ENCODE measurements at places on chromosomes 1 and 21.

- no peak for DNase-seq
Observed at GRCh38 chr21:43369124-43369523, 57.8 kb downstream of the SIK1 start.

DNA sequence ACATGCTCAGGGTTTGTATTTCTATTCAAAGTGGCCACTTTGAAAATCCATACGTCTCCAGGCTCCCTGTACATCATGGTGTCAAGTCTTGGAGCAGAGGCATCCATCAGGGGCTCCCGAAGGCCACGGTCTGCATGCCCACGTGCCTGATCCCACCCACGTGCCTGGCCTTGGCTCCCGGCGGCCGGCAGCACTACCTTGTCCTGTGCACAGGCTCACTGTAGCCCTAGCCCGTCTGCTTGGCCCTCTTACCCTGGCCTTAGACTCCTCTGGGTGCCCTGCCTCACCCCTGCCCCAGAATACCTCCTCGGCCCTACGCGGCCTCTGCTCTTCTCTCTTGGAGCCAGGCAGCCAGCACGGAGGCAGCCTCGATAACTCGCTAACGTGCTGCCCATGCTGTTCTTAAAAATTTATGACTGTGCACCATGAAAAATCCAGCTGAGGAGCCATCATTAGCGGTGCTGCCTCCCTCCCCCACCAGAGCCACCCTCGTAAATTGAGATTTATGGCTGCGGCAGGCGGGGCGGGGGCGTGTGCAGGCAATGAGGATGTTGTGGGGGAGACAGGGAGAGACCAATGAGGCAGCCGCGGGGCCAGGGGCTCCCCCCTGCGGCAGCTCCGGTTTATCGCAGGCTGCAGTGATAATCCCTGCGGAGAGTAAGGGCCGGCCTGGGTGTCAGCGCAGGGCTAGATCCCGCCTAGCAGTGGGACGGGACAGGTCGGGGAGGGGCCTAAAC is 24.6 kb downstream of the DMAP1 start:
- DNase-seq, result peak; percentile 18

- no peak for DNase-seq
Observed at GRCh38 chr1:5939271-5940170, 52.7 kb downstream of the NPHP4 start.

- DNase-seq, result no peak
Observed at GRCh38 chr1:247936415-247936814, 11.7 kb downstream of the OR2AJ1 start.

- no peak for DNase-seq
Observed at GRCh38 chr1:175413367-175413766, 220.8 kb upstream of the KIAA0040 start.

- no peak for DNase-seq
Observed at GRCh38 chr1:41723786-41724185, 194.9 kb downstream of the HIVEP3 start.

- no peak for DNase-seq
Observed at GRCh38 chr1:52769346-52770033, 43.2 kb downstream of the ZYG11B start.

GRCh38 chr1:154714638-154715037 is 106.7 kb upstream of the ADAR start:
- DNase-seq, result no peak

DNA sequence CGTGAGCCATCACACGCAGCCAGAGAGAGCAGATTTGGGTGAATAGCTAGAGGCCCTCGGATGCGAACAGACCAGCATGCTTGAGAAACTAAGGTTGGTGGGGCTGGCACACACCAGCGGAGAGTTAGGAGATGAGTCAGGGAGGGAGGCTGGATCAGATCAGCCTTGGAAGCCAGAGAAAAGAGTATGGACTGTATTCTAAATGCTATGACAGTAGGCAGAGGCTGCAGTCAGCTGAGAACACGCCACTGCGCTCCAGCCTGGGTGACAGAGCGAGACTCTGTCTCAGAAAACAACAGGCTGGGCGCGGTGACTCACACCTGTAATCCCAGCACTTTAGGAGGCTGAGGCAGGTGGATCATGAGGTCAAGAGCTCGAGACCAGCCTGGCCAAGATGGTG is 4.0 kb upstream of the PLEKHM2 start:
- DNase-seq, result no peak

DNA sequence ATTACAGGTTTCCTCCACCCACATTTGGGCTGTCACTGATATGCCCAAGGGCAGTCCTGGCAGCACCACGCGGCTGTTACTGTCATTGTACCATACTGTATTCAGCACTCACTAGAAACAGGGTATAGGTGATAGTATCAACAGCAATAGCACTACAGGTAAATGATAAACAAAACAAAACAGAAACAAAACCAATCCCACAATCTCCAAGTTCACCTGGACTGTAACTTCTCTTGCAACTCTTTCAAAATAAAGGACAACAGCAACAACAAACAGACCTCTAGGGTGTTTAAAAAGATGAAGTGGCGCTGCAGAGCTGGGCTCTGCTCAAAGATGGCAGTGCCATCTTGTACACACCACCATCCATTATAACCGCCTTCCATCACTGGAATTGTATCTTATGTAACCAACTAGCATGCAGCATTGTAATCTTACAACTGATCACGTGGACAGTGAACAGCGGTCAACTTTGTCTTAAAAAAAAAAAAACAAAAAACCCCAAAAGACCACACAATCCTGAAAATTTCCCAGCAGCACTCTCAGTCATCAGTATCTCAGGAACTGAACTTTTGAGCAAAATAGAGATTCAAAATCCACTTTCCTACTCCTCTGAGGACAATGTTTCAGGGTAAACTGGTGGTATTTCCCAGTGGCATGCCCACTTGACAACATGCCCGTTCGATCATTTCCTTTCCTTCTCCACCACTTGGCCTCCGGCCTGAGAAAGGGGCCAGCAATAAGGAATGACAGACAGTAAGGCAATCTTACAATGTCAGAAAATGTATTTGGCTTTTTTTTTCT is 3.8 kb downstream of the IRF2BP2 start:
- peak; percentile 52 for DNase-seq

DNA sequence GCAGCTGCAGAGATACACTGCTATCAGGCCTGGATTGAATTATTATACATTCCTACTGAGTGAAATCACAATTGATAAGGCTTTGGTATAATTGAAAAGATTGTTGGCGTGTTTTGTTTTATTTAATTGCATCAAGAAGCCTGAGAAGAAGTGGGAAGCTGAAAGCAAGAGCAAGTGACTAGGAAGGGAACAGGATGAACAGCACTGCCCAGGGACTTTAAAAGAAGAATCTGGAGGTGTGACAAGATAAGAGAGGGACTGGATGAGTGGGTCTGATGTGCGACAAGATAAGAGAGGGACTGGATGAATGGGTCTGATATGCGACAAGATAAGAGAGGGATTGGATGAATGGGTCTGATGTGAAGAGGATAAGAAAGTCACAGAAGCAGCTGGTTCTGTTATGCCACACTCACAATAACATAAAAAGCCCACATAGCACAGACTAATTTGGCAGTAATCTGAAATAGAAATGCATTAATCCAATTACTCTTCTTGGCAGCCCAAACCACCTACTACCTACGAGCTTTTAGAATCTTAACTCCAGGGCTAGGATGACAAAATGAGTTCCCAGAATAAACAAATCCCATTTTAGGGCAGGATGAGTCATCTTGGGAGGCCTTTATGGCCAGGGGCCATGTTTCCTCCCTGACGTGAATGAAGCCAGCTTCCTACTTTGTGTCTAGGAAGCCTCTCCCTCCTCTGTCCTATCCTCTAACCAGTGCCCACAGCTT is 129.7 kb downstream of the DUSP10 start:
- no peak for DNase-seq

- no peak for DNase-seq
Observed at GRCh38 chr1:24107462-24108138, 4.3 kb downstream of the MYOM3 start.

GRCh38 chr1:229302740-229303139 is 31.8 kb downstream of the RAB4A start:
- DNase-seq, result no peak

GRCh38 chr1:149844101-149844500 is 55.3 kb upstream of the BOLA1 start:
- peak; percentile 29 for DNase-seq

DNA sequence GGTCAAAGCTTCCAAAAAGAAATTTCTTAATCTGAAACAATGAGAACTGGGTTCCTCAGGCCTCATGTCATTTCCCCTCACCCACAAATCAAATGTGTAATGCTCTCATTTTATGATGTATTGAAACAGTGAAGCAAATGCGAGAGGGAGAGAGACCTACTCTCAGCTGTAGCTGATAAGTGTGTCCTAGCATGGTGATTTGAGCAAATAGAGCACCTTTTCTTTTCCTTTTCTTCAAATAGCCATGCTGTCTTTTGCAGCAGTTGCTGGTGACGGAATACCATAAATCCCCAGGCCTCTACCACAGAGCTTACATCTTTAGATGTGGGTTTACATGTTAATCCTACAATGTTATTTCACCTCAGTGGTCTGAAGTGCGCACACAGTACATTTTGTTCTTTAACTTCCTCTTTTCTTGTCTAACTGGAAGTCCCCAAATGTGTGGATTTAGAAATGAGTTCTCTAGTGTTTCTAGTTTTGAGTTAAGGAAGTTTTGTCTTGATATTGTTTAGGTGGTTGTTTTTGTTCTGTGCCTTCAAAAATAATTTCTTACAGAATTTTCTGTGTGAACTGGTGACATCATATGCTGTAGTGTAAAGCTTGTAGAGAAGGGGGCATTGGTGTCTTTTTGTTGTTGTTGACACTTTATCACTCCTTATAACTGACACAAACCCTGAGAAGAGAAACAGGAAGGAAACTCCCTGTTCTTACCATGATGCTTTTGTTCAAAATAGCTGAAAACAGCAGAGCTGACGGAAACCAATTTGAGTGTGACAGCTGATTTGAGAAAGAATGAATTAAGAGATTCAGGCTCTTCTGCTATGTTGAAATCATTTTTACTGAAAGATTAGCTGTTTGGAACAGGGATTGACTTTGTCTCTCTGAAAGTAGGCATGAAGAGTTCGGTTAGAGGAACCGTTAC is 12.2 kb downstream of the SMAP2 start:
- DNase-seq, result peak; percentile 84

- DNase-seq, result no peak
Observed at GRCh38 chr1:230345139-230345885, 80.8 kb downstream of the PGBD5 start.

DNA sequence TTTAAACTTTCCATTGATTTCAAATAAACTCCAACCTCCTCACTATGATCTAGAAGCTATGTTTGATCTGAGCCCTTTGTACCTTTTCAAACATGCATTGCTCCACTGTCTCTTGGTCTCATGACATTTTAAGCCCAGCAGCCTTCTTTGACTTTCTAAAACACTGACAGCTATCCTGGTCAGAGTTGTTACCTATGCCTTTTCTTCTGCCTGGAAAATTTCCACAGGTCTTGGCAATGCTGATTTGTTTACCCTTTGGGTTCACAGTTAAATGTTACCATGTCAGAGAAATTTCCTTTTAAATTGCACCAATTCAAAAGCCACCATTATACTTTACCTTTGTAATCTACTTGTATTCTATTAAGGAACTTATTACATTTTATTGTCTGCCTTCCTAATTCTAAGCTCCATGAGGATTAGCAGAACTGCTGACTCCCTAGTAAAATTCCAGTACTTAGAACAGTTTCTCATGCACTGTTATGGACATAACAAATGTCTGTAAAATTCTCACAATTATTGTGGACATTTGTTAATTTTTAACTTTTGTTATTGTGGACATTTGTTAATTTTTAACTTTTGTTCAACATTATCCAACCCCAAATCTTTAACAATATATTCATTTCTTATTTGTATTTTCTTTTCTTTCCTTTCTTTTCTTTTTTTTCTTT is 1064.4 kb downstream of the NCAM2 start:
- DNase-seq, result no peak

DNA sequence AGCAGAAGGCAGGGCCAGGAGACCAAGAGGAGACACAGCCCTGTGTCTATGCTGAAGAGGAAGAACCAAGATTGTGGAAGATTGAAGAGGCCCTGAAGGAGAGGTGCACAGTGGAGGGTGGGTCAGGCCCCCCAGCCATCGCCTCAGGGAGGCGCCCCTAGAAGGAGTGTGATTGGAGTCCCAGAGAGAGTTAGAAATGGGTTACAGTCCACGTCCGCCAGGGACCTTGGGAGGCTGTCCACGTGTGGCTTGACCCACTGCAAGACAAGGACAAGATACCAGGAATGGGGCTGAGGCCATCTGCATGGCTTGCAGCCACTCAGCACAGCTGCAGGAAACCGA is 375.1 kb downstream of the NPHP4 start:
- no peak for DNase-seq
